A549 treated with AZD2906 at 1 μM for 4 hours (cell line): ENCODE measurements at places on chromosomes 1 and 21. TPM values are rescaled to one million over a fixed set of nuclear protein-coding genes. Genes with fewer than 3 reads are reported as not detected.

Gene GJA9
- total RNA-seq = 0.03 TPM in 1 of 5 replicates, not detected in the others

Gene ATP6V1G3
- not detected in 5 replicates for total RNA-seq

Gene TMEM269
- total RNA-seq = 0.05 to 0.22 TPM (median 0.10 TPM) in 5 replicates

Gene RPTN
- total RNA-seq = 0.02 TPM in 2 of 5 replicates, not detected in the others

Gene REG4
- total RNA-seq = not detected in 5 replicates

Gene KIAA1614
- 0.69 to 1.6 TPM (median 1.2 TPM) in 5 replicates for total RNA-seq

Gene ITPKB
- 1.9 to 2.7 TPM (median 2.3 TPM) in 5 replicates for total RNA-seq

Gene C8A
- total RNA-seq = not detected in 5 replicates

Gene TAL1
- total RNA-seq = not detected in 5 replicates

Gene SH2D5
- total RNA-seq = 11.6 to 15.5 TPM (median 13.1 TPM) in 5 replicates

Gene NMNAT1
- total RNA-seq = 2.0 to 3.5 TPM (median 2.2 TPM) in 5 replicates

Gene CHRM3
- 0.01 to 0.09 TPM (median 0.03 TPM) in 5 replicates for total RNA-seq

Gene LRRC39
- 0.05 to 0.13 TPM (median 0.10 TPM) in 5 replicates for total RNA-seq

Gene PPFIA4
- total RNA-seq = 0.27 to 1.1 TPM (median 0.31 TPM) in 5 replicates

Gene OR14K1
- not detected in 5 replicates for total RNA-seq

Gene NMNAT2
- total RNA-seq = 0.47 to 0.85 TPM (median 0.70 TPM) in 5 replicates

Gene IL20
- total RNA-seq = 0.10 TPM in 1 of 5 replicates, not detected in the others

Gene GSTM5
- total RNA-seq = not detected in 5 replicates
